PC-3 (cell line): ENCODE measurements at places on chromosomes 5 and 9.
A peak's percentile ranks its signal among the peaks of the same experiment; 100 is the strongest.

DNA sequence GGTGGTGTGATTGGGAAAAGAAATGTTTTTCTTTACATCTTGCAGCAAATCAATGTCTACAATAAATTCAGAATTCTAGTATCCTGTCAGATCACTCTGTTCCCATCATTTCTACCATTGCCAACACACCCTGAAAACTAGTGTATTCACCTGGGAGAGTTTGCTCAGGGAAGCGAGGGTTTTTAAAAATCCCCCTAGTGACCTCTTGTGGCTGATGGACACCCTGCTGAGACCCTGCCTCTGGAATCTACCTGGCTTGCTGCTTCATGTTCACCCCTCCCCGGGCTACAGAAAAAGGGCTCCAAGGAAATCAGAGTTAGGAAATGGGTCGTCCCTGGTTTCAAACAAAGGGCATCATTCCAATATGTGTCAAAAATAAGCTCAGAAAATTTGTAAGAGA, 21.4 kb upstream of the ALDOB start:
- H3K27ac ChIP-seq: no peak overlapping the region
- no peaks in the 10 kb centered on the region for H3K27me3 ChIP-seq
- DNase-seq: no peak
- no peaks in the 10 kb centered on the region for H3K4me1 ChIP-seq

GRCh38 chr9:2029666-2030170, 14.6 kb downstream of the SMARCA2 start:
- DNase-seq: no peak
- no peaks in the 10 kb centered on the region for H3K36me3 ChIP-seq
- H3K27ac ChIP-seq: no peak overlapping the region
- H3K27me3 ChIP-seq: no peaks in the 10 kb centered on the region

- no peak overlapping the region for H3K4me3 ChIP-seq
- no peaks in the 10 kb centered on the region for H3K4me1 ChIP-seq
- no peaks in the 10 kb centered on the region for H3K36me3 ChIP-seq
- DNase-seq: no peak
- no peak overlapping the region for H3K27ac ChIP-seq
These were observed 17.1 kb downstream of the GKAP1 start for GRCh38 chr9:83800236-83801033.

- H3K27ac ChIP-seq: no peak overlapping the region
- H3K4me1 ChIP-seq: no peaks in the 10 kb centered on the region
- peak; percentile 74 for DNase-seq
- H3K4me3 ChIP-seq: no peak overlapping the region
- H3K27me3 ChIP-seq: no peaks in the 10 kb centered on the region
These were observed 89.0 kb upstream of the MAP1B start for GRCh38 chr5:72018143-72018803.
